Right renal cortex interstitium (tissue), 3 donors: ENCODE measurements at places on chromosomes 2 and 18.

DNA sequence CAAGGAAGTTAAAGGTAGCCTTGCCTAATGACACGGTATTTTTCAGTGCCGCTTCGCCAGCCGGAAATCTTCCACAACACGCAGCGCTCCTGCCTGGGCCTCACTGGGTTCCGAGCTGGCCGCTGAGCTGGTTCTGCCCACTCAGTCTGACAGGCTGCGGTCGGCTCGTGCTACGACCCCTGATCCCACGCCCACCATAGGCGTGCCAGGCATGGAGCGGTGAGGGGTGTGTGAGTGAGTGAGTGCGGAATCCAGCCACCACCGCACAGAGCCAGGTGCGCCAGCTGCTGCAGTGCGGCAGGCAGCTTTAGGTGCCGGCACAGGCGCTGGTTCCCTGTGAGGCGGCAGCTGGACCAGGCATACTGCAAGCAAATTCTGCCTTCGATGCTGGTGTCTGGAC is 407.9 kb downstream of the DCC start:
- DNase-seq, result no peak

- no peak for DNase-seq
Measured at GRCh38 chr2:69209482-69209881, 177.5 kb downstream of the GFPT1 start.

DNA sequence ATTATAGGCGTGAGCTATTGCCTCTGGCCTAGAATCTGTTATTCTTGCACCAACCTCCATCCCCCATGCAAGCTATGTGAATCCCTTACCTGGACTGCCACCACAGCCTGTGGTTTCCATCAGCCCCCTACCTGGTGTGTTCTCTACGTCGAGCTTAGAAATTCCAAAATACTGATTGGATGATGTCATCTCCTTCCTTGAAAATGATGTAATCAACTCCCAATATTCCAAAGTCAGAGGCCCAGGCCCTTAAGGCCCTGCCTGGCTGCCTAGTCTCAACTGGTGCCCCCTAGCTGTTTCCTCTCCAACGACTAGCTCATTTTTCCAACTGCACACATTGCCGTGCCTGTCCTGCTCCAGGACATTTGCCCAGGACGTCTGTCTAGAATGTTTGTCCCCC is 41.3 kb upstream of the GBX2 start:
- no peak for DNase-seq

DNA sequence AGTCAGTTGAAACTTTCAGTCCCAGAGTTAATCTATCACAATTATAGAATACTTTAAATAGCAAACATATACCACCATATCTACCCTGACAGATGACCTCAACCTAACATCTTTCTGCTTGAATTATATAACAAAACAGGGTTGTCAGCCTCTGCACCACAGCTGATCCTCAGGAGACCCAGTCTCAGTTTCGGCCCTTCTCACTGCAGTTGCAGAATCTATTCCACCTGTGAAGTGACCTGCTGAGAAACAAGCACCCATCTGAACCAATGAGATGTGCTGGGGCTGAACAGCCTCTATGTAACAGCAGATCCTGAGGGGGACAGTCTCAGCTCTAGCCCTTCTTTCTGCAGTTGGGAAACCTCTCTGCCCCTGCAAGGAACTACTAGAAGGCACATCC is 567.6 kb downstream of the KCNJ3 start:
- DNase-seq, result no peak

- DNase-seq, result no peak
Measured at GRCh38 chr18:40949114-40949950, 1005.7 kb upstream of the PIK3C3 start.

DNA sequence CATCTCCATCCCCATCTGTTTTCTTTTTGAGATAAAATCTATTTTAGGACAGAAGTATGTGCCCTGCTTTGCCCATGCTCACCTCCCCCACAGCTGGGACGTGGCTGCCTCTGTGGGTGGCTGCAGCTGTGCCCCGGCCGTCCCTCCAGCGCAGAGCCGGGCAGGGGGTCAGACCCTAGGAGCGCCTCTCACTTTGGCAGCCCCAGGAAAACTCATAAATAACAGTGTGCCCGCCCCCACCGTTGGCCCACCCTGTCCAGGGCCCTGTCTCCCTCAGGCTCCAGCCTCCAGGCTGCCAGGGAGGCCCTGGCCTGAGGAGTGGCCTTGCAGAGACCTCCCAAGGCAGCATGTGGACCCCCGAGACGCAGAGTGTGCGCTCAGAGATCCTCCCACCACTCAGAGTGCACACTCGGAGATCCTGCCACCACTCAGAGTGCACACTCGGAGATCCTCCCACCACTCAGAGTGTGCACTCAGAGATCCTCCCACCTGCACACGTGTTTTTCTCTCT is 178.1 kb downstream of the TWIST2 start:
- DNase-seq, result no peak

- no peak for DNase-seq
Measured at GRCh38 chr18:59324623-59324971, 6.1 kb upstream of the CPLX4 start.

- DNase-seq, result no peak
Measured at GRCh38 chr2:134232461-134232860, 21.4 kb upstream of the MGAT5 start.

GRCh38 chr2:98757904-98758421 is 27.0 kb upstream of the MGAT4A start:
- DNase-seq, result no peak

DNA sequence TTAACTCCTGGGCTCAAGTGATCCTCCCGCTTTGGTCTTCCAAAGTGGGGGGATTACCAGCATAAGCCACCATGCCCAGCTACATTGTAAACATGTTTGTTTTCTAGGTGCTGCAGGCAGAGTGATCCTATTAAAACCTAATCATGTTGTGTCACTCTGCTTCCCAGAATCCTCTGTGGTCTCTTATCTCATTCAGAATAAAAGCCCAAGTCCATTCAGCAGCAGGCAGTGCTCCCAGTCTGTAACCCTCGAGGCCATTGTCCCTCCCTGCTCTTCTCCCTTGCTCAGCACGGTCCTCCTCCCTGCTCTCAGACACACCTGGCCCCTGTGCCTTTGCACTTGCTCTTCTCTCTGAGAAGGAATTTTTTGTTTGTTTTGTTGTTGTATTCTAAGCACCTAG is 11.1 kb upstream of the CABYR start:
- no peak for DNase-seq

DNA sequence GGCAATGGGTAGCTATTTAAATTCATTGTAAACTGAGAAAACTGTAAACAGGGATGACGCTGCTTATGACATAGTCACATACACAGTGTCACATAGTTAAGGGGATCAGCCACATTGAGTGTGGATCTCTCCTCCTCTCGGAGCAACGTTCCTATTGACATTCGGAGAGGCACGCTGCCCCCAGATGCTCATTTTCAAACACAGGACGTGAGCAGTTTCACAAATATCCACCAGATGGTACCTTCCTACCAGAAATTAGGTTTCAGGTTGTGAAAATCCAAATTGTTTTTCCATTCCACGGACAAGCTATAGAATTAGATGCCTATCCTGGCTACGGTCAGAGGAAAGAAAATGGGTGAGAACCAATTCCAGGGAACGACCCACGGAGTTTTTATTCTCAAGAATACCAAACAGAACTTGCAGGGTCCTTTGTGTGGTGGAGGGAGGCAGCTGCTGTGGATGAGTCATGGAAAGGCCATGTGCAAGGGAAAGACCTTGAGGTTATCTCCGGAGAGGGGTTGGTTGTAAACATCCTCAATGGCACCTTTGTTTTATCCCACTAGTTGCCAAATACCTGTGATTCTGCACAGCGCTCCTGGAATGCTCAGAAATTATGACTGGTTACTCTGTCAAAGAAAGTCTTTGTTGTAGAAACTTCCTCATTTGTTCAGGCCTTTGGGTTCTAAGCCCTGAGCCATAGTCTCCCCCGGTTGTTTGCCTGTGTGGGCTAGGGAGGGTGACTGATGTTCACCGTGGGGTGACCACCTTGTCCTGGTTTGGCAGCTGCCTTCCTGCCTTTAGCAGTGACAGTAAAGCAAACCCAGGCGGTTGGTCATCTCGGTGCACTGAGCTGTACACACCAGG is 88.0 kb downstream of the ACTR3 start:
- no peak for DNase-seq

GRCh38 chr2:236753606-236754270 is 184.1 kb downstream of the ACKR3 start:
- DNase-seq, result no peak

- no peak for DNase-seq
Measured at GRCh38 chr2:56130463-56131070, 53.2 kb upstream of the CCDC85A start.

- DNase-seq, result peak; percentile 70
Measured at GRCh38 chr2:231883468-231883881, 42.7 kb downstream of the NPPC start.

DNA sequence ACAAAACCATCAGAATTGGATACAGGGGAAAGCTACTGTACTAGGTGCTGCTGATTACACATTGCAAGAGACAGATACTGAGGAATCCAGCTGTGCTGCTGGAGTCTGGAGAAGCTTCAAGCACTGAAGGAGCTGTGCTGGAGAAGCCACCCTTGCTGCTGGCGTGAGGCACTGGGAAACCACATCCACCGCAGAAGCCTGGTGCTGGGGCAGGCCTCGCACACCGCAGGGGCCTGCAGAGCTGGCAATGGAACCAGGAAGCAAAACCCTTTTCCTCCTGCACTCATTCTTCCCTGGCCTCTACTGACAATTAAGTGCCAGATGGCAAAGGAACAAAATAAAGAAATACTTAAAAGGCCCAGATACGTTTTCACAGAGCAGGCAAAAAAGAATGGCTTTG is 94.4 kb upstream of the MSH6 start:
- DNase-seq, result no peak

- DNase-seq, result no peak
Measured at GRCh38 chr2:181371782-181372645, 85.2 kb upstream of the ITGA4 start.

- no peak for DNase-seq
Measured at GRCh38 chr2:25372405-25373268, 30.9 kb upstream of the DNMT3A start.

GRCh38 chr18:75200071-75200470 is 8.9 kb downstream of the PTGR3 start:
- DNase-seq, result no peak

DNA sequence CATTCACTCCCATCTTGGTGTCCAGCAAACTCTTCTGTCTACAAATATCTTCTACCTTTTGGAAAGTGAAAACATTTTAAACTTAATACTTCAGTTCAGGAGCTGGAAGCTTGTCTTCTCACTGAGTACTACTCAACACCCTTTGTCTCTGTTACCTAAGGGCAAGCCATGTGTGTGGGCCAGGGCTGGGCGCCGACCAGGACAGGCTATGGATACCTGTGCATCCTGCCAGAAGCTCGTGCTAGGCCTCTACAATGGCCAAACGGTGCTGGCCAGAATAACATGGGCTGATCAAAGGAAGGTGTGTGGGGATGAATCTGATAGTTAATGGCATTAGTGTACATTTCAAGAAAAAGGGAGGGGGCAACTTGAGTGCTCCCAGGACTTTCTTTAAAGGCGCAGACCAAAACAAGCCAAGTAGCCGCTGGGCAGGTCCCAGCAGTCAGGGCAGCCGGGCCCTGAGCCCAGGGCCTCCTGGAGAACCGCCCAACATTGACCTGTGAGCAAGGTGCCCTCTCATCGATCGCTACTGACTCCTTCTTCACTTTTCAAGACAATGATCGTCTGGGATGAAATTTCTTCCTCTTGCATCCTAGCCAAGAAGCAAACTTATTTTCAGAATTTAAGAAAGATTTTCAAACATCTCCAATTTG is 29.0 kb upstream of the ID2 start:
- no peak for DNase-seq

GRCh38 chr2:53739032-53739431 is 28.6 kb upstream of the CHAC2 start:
- no peak for DNase-seq

DNA sequence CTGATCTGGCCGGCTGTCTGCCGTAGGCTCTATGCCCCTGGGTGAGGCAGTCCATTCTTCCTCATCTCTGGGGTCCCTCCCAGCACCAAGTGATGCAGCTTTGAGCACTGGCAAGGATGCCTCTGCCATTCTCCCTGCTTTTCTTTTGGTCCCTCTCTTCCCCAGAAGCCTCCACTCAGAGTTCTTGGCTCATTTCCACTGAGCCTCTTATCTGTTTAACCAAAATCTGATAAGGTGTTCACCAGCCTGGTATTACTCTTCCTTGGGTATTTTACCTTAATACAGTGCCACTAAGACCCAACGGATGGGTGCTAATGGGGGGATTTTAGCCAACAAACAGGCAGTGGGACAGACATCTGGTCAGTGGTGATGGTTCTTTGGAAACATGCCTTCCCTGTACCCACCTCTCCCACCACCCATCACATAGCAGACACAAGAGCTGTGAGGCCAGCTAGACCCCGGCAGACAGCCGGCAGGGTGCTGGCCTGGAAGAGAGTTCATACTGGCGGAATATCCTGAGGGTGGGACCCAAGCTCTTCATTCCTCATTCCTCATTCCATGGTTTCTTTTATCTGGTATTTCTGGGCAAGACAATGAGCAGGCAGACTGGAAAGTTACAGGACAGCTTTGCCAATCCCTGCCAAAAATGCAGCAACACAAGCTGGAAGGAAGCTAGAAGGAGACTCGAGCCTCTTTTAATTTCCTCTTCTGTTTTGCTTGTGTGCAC is 34.6 kb downstream of the ZBTB7C start:
- DNase-seq, result no peak

- DNase-seq, result no peak
Measured at GRCh38 chr18:48832938-48833700, 117.6 kb downstream of the SMAD7 start.

- DNase-seq, result no peak
Measured at GRCh38 chr2:71631411-71631931, 178.1 kb downstream of the DYSF start.

- DNase-seq, result no peak
Measured at GRCh38 chr18:63534615-63535014, 7.6 kb upstream of the SERPINB12 start.

GRCh38 chr18:58953627-58954026 is 89.0 kb downstream of the ZNF532 start:
- DNase-seq, result no peak

DNA sequence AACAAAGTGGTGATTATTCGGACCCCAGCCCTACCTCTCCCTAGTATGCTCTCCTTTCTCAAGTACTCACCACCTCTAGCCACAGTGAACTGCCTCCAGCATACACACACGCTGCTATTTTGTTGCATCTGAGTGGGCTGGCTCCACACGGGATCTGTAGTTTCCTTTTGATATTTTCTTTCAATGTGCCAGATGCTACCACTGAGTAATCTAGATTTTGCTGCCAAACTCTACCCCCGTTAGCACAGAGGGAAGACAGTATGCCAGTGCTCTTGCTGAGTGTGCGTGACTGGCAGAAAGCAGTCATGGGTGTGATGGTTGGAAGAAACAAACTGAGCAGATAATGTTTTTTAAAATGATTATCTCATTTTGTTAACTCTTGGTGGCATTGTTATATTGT is 11.6 kb downstream of the CFLAR start:
- no peak for DNase-seq
